ENCODE measurements at places on chromosomes 2 and 18. TPM values are rescaled to one million over a fixed set of nuclear protein-coding genes. Genes with fewer than 3 reads are reported as not detected.

Gene MAP2
- 3.4 TPM for total RNA-seq

Gene SAG
- total RNA-seq = not detected

Gene HOXD13
- total RNA-seq = 1.1 TPM

Gene CDK15
- total RNA-seq = 1.9 TPM

Gene RMC1
- total RNA-seq = 29.0 TPM

Gene ACP1
- total RNA-seq = 51.3 TPM

Gene CRACDL
- total RNA-seq = 7.9 TPM

Gene CERKL
- not detected for total RNA-seq

Gene ITGB6
- total RNA-seq = not detected

Gene AQP4
- total RNA-seq = not detected

Gene UBE2F
- total RNA-seq = 58.8 TPM

Gene SLC39A10
- total RNA-seq = 13.2 TPM

Gene MYL12A
- total RNA-seq = 460 TPM

Gene OSR1
- 41.6 TPM for total RNA-seq

Gene ONECUT2
- 0.32 TPM for total RNA-seq

Gene UPP2
- total RNA-seq = not detected

Gene PCBP1
- total RNA-seq = 399 TPM

Gene CTAGE1
- not detected for total RNA-seq

Gene CPLX4
- total RNA-seq = not detected

Gene KIAA2012
- total RNA-seq = not detected

Gene ST8SIA5
- 1.5 TPM for total RNA-seq

Gene SLC5A6
- total RNA-seq = 79.3 TPM

Gene ATP8B1
- total RNA-seq = 7.8 TPM

Gene G6PC2
- 0.35 TPM for total RNA-seq

Gene PLGLB2
- total RNA-seq = 0.93 TPM

Gene MFSD2B
- not detected for total RNA-seq

Gene MGAT4A
- 50.6 TPM for total RNA-seq

Gene CD8B2
- total RNA-seq = not detected

Gene IL18RAP
- 13.8 TPM for total RNA-seq

Gene RTP5
- total RNA-seq = not detected
